Spinal cord (tissue), 10 donors: ENCODE measurements at places on chromosomes 4 and X.

GRCh38 chrX:109793191-109793590, 60.1 kb upstream of the ACSL4 start:
- no peak for DNase-seq

DNA sequence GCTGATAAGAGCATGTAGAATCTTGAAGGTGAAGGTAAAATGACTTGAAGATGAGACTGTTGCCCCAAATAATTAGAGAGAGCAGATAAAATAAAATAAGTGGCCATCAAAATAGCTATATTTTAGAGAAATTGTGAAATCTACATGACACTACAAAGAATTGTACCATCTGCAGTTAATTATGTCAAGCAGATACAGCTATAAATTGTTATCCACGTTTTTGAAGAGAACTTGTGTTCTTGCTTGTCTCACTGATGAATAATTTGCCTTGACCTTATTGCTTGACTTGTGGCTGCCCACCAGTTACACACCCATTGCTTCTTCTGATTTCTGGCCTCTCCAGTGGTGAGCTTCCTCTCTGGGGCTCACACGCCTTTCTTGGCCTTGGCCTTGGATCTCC, 75.8 kb upstream of the TNIP3 start:
- no peak for DNase-seq

DNA sequence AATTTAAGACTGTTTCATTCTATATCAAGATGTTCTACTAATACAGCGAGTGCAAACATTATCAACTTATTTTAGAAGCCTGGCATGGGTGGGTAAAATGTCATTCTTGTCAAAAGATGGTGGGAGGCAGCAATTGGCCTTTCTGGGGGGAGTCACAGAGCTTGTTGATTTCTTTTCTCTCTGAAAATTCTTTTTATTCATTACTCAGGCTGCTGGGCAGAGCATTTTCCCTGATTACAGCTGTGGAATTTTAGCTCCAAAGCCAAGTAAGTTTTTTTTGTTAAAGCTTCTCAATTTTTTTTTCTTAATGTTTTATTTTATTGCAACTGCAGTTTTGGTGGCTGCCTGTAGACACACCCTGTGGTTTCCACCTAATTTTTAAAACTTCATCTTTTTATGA, 50.4 kb downstream of the GPC4 start:
- DNase-seq = no peak

DNA sequence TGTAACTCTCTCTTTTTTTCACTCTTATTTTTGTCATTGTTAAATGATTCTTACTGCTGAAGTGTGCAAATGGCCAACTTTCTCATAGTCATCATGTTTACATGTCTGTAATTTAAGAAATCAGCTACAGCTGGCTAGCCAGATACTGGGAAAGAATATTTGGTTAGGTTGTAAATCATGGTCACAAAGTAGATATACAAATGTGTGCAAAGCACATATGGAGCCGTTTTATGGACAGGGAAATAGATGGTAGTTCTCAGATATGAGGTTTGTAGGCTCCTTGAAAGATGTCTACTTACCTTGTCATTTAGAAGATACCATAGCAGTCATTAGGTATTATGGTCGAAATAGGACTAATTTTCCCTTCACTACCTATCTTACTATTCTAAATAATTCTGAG, 430.4 kb downstream of the ADGRL3 start:
- no peak for DNase-seq

DNA sequence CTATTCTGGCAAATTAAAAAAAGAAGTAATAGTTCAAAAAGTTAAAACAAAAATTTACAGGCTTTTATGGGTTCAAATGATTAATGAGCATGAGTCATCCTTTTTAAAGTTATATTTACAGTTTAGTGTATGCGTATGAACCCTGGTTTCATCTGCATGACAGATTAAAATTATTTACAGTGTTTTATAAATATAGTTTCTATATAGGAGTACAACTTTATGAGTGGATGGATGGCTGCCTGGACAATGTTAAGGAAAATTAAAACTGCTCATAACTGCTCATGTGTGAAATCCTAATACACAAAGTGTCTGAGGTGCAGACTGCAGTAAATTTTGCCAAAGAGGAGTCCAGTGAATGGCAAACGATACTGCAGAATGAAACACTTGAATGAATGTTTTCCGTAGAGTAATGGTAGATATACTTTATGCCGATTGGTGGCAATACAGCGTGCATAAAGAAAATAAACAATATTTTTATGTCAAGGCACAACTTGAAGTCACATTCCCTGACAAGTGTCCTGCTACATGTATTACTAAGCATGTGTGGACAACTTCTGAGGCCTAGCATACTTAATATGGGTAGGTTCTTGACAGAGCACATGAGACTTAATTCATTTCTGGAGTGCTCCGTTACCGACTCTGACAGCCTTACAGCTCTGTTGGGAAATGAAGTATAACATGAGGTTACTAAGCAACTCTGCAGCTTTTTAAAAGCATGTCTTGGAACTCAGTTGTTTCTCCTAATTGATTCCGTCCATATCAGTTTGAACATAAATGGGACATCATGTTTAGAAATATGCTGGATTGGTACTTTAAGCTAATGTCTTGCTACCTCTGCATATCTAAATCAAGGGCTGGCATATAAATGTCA, 985.6 kb upstream of the PCDH7 start:
- no peak for DNase-seq

DNA sequence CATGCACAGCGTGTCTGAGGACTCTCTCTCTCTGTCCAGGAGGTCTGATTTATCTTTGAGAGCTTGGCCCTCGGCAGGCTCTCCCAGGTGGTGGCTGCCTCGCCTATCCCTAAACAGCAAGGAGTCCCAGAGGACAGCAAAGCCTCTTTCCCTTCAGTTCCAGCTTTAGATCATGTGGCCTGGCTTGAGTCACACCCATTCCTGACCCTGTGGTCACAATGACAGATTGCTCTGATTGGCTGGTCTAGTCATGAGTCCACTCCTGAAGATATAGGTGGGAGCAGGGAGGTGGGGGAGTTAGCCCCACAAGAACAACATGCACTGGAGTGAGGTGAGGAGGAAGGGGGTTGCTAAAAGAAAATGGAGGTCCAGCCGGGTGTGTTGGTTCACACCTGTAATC, 12.1 kb upstream of the PORCN start:
- DNase-seq = no peak

DNA sequence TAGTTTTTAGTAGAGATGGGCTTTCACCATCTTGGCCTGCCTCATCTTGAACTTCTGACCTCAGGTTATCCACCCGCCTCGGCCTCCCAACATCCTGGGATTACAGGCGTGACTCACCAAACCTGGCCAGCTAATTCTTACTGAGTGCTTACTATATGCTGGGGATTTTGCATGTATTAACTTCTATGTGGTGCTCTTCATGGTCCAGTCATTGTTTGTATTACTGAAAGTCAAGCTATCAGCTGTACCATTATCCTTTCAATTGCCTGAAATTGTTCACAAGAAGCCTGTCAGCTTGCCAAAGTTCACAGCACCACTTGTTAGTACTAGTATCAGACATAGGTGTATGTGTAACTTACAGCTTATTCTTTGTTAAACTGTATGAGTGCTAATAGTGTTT, 1272.1 kb downstream of the ARAP2 start:
- DNase-seq = no peak

DNA sequence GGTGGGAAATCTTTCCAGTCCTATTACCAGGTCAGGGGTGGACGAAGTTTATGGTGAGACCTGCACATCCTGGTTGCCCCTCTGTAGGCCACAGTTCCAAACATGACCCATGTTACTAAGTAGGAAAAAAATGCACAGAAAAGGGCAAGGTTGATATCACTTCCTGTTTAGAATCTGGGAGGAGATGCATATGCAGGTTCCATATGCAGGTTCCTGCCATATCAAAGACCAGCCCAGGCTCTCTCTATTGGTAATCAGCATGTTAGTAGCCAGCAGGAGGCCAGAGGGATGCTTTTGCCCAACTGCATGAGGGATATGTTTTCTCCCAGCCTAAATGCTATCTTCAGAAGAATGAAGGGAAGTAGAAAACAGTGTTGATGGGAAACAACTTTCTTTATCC, 657.2 kb downstream of the ANKRD50 start:
- DNase-seq = no peak

DNA sequence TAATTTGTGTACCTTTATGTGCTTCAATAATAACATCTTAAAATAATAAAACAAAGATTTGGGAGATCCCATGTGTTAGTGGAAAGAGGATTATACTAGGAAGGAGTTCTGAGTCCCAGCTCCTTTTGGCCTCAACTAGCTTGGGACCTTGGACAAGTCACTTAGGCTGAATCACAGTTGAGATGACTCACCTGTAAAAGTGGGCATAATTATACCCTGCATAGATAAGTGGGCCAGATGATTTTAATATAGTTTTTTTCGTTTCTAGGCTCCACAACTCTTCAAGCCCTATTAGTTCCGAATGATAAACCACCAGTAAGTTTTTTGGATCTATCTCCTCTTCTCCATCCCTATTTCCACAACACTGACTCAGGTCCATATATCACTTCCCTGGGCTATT, 131.8 kb downstream of the ENOX2 start:
- no peak for DNase-seq

GRCh38 chr4:70734168-70734954, 12.6 kb downstream of the RUFY3 start:
- no peak for DNase-seq

- DNase-seq = no peak
Measured at GRCh38 chr4:56240554-56241174, 146.6 kb downstream of the AASDH start.

- DNase-seq = no peak
Measured at GRCh38 chr4:48490012-48490679, at the start of gene ZAR1. TSS of gene ZAR1 (plus strand) at chr4:48490252. CDS start at chr4:48490292, 40 bp downstream.

- no peak for DNase-seq
Measured at GRCh38 chr4:36308150-36308549, 26.7 kb downstream of the DTHD1 start.

DNA sequence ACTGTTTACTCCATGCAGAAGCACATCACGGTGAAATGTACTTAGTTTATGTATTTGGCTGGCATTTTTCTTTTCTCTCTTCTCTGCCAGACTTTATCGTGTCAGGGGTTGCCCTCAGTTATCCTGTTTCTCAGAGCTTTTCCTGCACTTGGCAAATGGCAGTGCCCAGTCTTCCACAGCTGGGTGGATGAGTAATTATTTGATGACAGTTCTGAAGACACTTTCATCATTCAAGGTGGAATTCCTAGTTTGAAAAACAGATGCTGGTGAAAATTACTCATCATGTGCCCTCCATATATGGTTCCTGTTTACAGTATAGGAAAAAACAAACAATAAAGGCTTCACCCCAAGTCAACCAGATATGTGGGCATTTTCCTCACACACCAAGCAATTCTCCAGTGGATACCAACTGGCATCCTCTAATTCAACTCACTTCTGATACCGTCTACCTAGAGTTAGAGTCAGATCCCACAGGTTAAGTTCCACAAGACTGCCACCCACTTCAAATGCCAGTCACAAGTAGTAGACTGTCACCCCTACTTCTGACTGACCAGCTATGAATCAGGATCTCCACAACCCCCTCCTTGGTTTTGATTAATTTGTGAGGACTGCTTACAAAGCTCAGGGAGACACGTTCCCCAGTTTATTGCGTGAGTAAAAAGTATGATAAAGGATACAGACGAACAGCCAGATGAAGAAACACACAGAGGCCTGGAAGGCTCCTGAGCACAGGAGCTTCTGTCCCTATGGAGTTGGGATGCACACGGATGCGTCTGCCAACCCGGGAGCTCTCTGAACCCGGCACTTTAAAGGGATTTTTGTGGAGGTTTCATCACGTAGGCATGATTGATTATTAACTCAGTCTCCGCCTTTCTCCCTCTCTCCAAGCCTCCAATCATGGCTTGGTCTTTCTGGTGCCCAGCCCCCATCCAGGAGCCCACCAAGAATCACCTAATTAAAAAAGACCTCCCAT, 72.9 kb downstream of the CLDN34 start:
- no peak for DNase-seq

- DNase-seq = no peak
Measured at GRCh38 chr4:185933078-185933581, 121.1 kb upstream of the SORBS2 start.

DNA sequence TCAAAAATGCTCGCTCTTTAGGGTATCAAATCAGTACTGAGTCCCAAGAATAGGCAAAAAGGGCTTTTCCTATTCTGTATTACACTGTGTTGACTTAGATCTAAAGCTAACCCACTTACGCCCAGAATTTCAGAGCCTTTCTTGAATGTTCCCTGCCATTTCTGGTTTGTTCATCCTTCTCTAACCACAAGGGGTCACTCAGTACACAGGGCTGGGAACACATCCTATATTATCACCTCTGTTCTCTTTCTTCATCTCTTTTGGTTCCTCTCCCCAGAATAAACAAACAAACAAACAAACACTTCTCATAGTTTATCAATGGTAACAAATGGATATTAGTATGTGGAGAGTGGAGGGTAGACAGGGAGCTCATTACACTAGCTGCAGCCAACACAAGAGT, 25.5 kb upstream of the MORC4 start:
- DNase-seq = peak; percentile 25

DNA sequence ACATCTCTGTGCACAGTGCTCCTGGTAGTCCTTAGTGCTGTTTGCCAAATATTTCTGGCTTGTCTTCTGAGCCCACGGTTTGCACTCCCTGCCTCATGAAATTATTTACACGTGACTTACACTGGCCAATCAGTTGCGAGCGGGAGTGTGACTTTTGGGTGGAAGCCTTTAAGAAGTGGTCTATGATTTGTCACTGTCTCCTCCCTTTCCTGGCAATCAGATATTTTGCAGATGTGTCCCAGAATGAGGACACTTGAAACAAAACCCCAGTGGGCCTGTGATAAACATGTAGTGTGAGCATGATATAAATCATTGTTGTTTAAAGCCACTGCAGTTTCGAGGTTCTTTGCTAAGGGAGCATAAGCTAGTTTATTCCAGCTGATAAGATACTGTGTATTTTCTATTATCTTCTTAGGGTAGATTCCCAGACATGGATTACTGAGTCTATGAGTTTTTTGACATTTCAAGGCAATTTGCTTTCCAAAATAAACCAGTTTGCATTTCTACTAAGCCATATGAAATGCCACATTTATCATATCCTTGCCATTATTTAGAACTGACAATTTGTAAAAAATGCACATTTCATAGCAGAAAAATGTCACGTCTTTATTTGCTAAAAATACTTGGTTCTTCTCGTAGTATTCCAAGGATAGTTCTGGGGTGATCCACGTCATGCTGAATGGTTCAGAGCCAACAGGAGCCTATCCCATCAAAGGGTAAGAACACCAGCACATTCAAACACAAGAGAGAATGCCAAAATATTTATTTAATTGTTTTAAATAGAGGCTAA, 12.0 kb downstream of the BST1 start:
- DNase-seq = no peak

DNA sequence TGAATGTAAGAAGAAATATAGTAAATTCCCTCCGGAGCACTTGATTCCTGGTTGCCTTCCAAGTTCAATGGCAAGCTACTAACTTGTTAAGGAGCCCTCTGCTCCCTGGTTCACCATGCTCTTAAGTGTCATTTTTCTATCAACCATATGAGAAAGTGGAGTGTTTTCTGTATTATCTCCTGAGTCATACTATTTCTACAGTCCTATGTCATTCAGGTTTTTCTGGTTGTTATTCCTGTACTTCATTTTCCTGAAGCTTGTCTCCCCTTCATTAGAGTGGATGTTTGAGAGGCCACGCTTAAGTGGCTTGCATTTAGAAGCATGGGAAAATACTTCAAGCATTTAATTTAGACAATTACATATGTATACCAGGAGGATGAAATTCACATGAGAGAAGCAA, 14.7 kb upstream of the EPGN start:
- DNase-seq = no peak

GRCh38 chr4:39668887-39669286, 29.0 kb upstream of the UBE2K start:
- no peak for DNase-seq
